ENCODE measurements at places on chromosomes 1 and 21.

- peak; percentile 22 for DNase-seq
Measured at GRCh38 chr1:3135073-3135702, 66.2 kb downstream of the PRDM16 start.

DNA sequence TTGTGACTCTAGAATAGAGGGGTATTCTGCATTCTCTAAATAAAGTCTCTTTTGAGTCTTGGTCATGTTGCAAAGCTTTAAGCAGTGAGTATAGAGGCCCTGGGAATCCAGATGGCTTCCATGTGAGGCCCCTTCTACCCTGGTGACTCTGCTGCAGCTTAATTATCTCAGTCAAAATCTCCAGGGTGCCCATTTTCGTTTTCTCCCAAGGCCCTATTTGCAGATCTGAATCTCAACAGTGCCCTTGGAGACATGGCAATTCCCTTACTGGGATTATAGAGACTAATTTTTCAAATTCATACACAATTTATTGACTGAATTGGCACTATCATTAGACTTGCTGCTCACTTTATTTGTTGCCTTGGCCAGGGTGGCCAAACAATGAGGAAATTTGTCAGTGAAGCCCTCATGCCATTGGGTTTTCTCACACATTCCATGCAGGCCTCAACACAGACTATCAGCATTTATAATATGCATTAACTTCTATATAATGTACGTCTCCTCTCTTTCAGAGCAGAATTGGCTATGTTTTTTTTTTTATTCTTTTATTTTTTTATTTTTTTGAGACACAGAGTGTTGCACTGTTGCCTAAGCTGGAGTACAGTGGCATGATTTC is 35.1 kb downstream of the PROX1 start:
- DNase-seq: no peak

GRCh38 chr1:55868026-55868425 is 652.9 kb upstream of the USP24 start:
- DNase-seq: no peak

GRCh38 chr1:209397371-209397770 is 186.1 kb upstream of the CAMK1G start:
- no peak for DNase-seq

DNA sequence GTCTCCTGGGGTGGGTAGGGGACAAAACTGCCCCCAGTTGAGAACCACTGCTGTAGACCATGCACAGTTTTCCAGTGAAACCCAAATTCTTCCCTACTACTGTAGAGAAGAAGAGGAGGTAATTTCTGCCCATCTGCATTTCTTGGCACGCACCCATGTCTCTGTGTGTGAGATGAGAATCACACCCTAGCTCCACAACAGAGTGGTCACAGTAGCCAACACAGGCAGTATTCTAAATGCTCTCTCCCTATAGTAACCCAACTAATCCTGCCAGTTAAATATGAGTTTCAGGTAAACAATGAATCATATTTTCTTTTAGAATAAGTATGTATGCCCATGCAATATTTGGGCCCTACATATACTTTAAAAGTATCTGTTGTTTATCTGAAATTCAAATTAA is 1.2 kb upstream of the CAPN2 start:
- no peak for DNase-seq

DNA sequence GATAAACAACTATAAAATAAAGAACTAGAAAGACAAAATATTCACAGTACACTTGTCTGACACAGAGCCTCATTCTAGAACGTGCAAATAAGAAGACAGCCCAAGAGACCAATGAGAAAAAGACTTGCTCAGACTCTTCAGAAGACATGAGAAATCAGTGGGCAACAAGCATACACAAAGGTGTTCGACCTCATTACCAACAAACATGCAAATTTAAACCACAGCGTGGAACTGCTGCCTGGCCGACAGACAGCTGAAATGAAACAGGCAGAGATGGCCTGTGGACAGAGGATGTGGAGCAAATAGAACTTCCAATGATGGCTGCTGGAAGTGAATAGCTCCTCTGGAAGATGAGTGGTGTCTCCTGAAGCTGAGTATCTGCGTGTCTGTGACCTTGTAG is 22.4 kb upstream of the COL6A1 start:
- DNase-seq: no peak

DNA sequence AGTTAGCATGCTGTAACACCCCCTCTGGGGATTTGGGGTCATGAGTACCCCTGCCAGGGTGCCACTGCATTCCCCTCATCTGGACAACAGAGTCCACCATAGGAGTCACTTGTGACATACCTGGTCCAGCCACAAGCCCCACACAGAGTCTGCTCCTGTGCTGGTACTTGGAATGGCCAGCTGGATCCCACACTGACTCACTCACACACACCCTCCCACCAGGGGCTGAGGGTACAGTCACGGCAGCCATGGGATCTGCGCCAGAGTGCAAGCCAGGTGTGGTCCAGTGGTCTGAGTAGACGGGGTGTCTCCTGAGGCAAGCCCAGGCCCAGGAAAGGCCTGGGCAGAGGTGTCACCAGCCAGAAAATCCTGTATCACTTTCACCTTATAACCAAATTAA is 67.7 kb downstream of the MRPL39 start:
- no peak for DNase-seq
